Naive thymus-derived CD8-positive, alpha-beta T cell (primary cell): ENCODE measurements at places on chromosomes 7 and 10. TPM values are rescaled to one million over a fixed set of nuclear protein-coding genes. Genes with fewer than 3 reads are reported as not detected.
A peak's percentile ranks its signal among the peaks of the same experiment; 100 is the strongest.

GALNT17 gene
- not detected for total RNA-seq

PVRIG gene
- total RNA-seq, result 81.5 TPM

SPDYE2B gene
- not detected for total RNA-seq

LBX1 gene
- total RNA-seq, result not detected

MBL2 gene
- total RNA-seq, result not detected

GRCh38 chr7:6320791-6321190 is 48.4 kb upstream of the CYTH3 start:
- H3K27ac ChIP-seq, result no peak overlapping the region
- H3K27me3 ChIP-seq, result no peaks in the 10 kb centered on the region
- DNase-seq, result no peak
- no peak overlapping the region for H3K4me3 ChIP-seq

DNA sequence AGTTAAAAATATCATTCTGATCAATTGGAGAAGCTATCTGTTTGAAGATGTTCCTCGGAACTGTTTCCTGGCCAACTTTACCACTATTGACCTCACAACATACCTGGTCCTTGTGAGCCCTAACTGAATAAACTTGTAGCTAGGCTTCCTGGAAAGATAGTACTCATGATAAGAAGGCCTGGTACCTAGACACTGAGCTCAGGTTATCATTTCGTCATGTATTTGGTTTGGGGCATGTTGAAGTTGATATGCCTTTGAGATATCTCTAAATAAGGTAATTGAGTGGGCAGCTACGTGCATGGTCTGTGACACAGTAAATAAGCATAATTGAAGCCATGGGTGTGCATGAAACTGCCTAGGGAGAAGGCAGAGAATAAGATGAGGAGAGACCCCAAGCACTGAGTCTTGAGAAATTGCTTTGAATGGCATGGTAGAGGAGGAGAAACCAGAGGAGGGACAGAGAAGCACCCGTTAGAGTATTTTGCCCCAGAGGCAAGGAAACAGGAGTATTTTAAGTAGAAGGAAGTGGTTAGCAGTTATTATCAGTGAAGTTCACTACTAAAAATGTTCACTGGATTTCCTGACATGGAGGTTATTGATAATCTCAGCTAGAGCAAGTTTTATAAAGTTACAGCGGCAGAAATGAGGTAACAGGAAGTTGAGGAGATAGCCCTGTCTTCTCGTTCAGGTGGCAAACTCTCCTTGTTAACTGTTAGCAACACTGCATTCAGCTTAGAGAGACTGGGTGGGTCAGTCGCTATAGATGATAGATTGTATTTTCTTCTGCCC is 55.6 kb downstream of the CC2D2B start:
- peak overlapping the region; percentile 53 for H3K4me3 ChIP-seq
- no peak for DNase-seq
- peaks cover 17% of the 10 kb centered on the region for H3K4me1 ChIP-seq
- H3K27me3 ChIP-seq, result no peaks in the 10 kb centered on the region

GRCh38 chr10:12750526-12751201 is 250.8 kb downstream of the CCDC3 start:
- no peaks in the 10 kb centered on the region for H3K27me3 ChIP-seq
- H3K4me3 ChIP-seq, result no peak overlapping the region
- DNase-seq, result no peak
- H3K27ac ChIP-seq, result no peak overlapping the region
- H3K4me1 ChIP-seq, result no peaks in the 10 kb centered on the region

DNA sequence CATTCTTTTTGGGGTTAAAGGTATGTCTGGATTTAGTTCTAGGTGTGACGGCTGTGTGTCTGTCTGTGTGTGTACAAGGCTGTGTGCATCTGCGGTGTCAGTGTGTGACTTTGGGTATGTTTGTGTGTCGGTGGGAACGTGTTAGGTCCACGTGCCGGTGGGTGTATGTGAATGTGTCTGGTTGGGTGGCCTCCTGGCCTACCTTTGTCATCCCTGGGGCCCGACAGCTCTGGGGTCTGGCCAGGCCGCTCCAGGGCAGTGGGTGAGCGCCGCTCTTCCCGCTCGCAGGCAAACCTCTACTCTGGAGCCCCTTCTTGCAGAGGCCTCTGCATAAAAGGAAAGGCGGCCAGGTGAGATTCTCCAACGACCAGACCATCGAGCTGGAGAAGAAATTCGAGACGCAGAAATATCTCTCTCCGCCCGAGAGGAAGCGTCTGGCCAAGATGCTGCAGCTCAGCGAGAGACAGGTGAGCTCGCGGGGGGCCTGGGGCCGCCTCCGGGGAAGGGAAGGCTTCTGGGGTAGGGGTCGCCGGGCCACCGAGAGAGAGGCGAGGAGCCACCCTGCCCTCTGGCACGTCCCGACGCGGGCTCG is 2.4 kb downstream of the HHEX start:
- peaks cover 14% of the 10 kb centered on the region for H3K4me1 ChIP-seq
- H3K27me3 ChIP-seq, result peaks cover 36% of the 10 kb centered on the region
- H3K27ac ChIP-seq, result no peak overlapping the region
- DNase-seq, result no peak

DNA sequence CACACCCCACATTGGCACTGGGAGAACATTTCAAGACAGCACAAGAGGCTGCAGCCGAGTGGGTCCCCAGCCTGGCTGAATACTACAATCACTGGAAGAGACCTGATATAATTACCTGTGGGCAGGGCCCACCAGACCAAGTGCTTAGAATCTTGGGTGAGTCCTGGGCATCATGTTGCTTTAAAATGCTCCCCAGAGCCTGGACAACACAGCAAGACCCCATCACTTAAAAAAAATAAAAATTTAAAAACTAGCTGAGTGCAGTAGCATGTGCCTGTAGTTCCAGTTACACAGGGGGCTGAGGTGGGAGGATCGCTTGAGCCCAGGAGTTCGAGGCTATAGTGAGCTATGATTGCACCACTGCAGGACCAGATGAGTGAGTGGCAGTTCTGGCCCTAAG is 28.1 kb downstream of the FAM171A1 start:
- no peaks in the 10 kb centered on the region for H3K36me3 ChIP-seq
- no peak overlapping the region for H3K4me3 ChIP-seq
- DNase-seq, result no peak
- no peaks in the 10 kb centered on the region for H3K4me1 ChIP-seq
- peaks cover 45% of the 10 kb centered on the region for H3K27me3 ChIP-seq

GRCh38 chr10:30973737-30974136 is 57.9 kb downstream of the ZNF438 start:
- peak overlapping the region; percentile 47 for H3K27ac ChIP-seq
- no peak overlapping the region for H3K4me3 ChIP-seq
- peaks cover 4% of the 10 kb centered on the region for H3K36me3 ChIP-seq
- no peak for DNase-seq
- no peaks in the 10 kb centered on the region for H3K4me1 ChIP-seq

DNA sequence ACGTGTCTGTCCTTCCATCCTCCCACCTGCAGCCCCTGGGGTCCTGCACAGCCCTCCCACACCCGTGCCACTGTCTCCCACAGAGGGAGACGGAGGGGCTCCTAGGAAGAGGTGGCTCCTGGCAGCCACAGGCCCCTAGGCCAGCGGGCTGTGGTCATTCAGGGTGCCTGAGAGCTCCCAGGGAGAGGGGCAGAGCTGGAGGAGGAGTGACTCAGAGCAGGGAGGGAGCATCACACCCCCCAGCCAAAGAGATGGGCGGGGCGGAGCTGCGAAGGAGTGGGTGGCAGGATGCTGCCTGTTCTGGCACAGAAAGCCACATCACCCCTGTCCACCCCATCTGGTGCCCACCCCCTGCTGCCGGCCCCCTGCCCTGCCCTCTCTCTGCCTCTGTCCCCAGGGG is 50.5 kb downstream of the STK32C start:
- DNase-seq, result peak; percentile 30
- no peaks in the 10 kb centered on the region for H3K27me3 ChIP-seq
- H3K27ac ChIP-seq, result no peak overlapping the region
- peak overlapping the region; percentile 26 for H3K4me3 ChIP-seq
- H3K36me3 ChIP-seq, result no peaks in the 10 kb centered on the region

- H3K36me3 ChIP-seq, result no peaks in the 10 kb centered on the region
- H3K4me3 ChIP-seq, result no peak overlapping the region
- no peak for DNase-seq
- no peaks in the 10 kb centered on the region for H3K4me1 ChIP-seq
Measured at GRCh38 chr7:134174795-134175261, 47.7 kb downstream of the LRGUK start.

GRCh38 chr7:136914016-136914415 is 45.6 kb downstream of the CHRM2 start:
- no peaks in the 10 kb centered on the region for H3K4me1 ChIP-seq
- H3K4me3 ChIP-seq, result no peak overlapping the region
- no peak overlapping the region for H3K27ac ChIP-seq

DNA sequence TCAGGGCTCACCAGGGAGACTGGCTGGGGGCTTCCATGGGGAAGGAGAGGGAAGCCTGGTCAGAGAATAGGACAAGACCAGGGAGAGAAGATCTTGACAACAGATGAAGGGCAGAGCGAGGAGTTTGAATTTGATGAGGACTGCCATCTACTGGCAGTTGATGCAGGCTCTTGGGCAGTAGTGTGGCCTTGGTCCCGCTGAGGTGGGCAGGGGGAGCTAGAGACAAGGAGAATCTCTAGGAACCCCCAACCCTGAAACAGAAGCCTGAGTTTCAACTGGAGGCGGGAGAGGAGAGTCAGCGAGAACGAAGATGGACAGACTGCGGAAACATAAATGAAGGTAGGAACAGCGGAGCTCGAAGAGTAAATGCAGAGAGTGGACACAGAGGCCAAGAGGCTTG is 81.0 kb downstream of the PPP1R3C start:
- H3K27me3 ChIP-seq, result no peaks in the 10 kb centered on the region
- H3K4me3 ChIP-seq, result no peak overlapping the region
- H3K36me3 ChIP-seq, result no peaks in the 10 kb centered on the region
- no peak for DNase-seq
- no peak overlapping the region for H3K27ac ChIP-seq
- H3K4me1 ChIP-seq, result no peaks in the 10 kb centered on the region

- no peaks in the 10 kb centered on the region for H3K36me3 ChIP-seq
- peaks cover 3% of the 10 kb centered on the region for H3K27me3 ChIP-seq
- H3K4me1 ChIP-seq, result peaks cover 5% of the 10 kb centered on the region
Measured at GRCh38 chr7:36129048-36129534, 24.0 kb upstream of the EEPD1 start.

DNA sequence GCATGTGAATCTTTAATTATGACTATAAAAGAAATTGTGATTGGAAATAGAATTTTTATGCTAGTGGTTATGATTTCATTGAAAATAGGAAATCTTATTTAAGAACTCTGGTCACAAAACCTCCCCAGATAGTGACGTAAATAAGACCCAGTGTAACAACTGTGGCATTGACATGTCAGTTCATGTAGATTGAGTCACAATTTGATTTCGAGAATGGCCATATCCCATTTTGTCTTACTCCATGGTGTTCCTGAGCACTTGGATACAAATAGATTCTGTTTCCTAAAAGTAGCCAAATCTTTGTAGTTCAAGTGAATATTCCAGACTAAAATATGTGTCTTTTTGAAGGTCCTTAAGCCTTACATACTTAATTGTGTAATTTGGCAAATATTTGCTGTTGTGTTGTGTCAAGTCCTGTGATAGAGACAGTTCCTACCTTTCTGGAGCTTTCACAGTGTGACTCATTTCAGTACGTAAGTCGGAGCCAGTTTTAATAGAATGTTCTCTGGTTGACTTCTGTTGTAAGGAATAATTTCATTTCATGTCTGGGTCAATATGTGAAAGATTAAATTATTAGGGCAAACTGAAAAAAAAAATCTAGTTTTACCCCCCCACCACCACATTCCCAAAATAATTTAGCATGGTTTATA is 37.1 kb upstream of the TOMM7 start:
- H3K36me3 ChIP-seq, result no peaks in the 10 kb centered on the region
- H3K4me3 ChIP-seq, result no peak overlapping the region
- no peak overlapping the region for H3K27ac ChIP-seq
- peaks cover 18% of the 10 kb centered on the region for H3K4me1 ChIP-seq
- no peaks in the 10 kb centered on the region for H3K27me3 ChIP-seq

GRCh38 chr10:98446151-98446660 is 529 bp downstream of the HPS1 start:
- peaks cover 27% of the 10 kb centered on the region for H3K4me1 ChIP-seq
- DNase-seq, result no peak
- peak overlapping the region; percentile 96 for H3K27ac ChIP-seq
- H3K4me3 ChIP-seq, result peak overlapping the region; percentile 90
- peaks cover 5% of the 10 kb centered on the region for H3K36me3 ChIP-seq
- peaks cover 6% of the 10 kb centered on the region for H3K27me3 ChIP-seq

DNA sequence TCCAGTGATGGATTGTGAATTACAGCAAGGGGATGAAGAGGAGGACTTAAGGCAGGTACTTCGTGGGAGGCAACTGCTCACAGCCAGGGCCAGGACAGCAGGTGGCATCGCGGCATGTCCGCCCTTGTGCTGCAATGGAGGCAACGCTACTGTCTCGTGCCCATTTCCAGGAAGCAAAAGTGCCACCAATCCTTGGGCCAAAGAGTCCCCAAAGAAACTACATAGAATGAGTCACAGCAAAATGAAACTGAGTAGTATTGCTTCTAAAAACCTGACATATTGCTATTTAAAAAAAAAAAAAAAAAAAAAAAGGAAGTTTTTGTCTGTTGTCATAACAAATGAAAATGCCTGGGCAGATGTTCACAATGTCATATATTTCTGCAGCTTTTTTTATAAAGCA is 46.6 kb downstream of the RSU1 start:
- DNase-seq, result no peak
- H3K36me3 ChIP-seq, result peaks cover 5% of the 10 kb centered on the region

DNA sequence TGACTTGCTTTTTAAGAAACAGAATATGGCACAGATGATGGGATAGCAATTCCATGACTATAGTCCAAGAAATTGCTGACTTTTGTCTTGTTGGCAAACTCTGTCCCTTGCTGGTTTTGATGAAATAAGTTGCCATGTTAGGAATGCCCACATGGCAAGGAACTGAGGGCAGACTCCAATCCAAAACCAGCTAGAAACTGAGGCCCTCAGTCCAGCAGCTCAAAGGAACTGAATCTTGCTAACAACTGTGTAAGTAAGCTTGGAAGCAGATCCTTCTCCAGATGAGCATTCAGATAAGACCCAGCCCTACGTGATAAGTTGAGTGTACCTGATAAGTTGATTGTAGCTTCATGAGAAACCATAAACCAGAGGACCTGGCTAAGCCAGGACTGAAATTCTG is 64.3 kb upstream of the BMPER start:
- H3K4me3 ChIP-seq, result no peak overlapping the region
- H3K4me1 ChIP-seq, result no peaks in the 10 kb centered on the region
- H3K27ac ChIP-seq, result no peak overlapping the region

- no peak overlapping the region for H3K4me3 ChIP-seq
- no peak overlapping the region for H3K27ac ChIP-seq
- DNase-seq, result no peak
- H3K36me3 ChIP-seq, result no peaks in the 10 kb centered on the region
- no peaks in the 10 kb centered on the region for H3K27me3 ChIP-seq
Measured at GRCh38 chr10:20173046-20173445, 356.8 kb downstream of the PLXDC2 start.

GRCh38 chr10:115049960-115050359 is 43.2 kb upstream of the ATRNL1 start:
- H3K4me1 ChIP-seq, result no peaks in the 10 kb centered on the region
- no peaks in the 10 kb centered on the region for H3K36me3 ChIP-seq
- DNase-seq, result no peak

DNA sequence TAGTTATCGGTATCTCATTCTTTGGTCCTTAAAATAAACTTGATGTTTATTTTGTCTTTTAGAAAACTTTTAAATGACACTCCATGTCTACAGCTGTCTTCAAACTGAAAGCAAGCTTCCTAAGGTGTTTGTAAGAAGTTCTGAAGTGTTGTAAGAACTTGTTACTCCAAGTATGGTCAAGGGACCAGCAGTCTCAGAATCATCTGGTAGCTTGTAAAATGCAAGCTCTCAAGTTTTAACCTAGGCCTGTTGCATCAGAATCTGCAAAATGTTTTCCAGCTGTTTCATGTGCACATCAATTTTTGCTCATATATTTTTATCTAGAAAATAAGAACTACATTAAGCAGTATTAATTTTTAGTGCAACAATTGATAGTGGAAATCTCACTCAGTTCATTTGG is 104.1 kb downstream of the THSD7A start:
- no peaks in the 10 kb centered on the region for H3K36me3 ChIP-seq
- DNase-seq, result no peak
- H3K27me3 ChIP-seq, result no peaks in the 10 kb centered on the region
- H3K4me1 ChIP-seq, result no peaks in the 10 kb centered on the region
- no peak overlapping the region for H3K27ac ChIP-seq
- H3K4me3 ChIP-seq, result no peak overlapping the region
